Stimulated activated CD8-positive, alpha-beta memory T cell treated with anti-CD3 and anti-CD28 coated beads, Interleukin-15, amount 100 ng/mL, for 4 hours (primary cell): ENCODE measurements at places on chromosomes 2 and 18.

DNA sequence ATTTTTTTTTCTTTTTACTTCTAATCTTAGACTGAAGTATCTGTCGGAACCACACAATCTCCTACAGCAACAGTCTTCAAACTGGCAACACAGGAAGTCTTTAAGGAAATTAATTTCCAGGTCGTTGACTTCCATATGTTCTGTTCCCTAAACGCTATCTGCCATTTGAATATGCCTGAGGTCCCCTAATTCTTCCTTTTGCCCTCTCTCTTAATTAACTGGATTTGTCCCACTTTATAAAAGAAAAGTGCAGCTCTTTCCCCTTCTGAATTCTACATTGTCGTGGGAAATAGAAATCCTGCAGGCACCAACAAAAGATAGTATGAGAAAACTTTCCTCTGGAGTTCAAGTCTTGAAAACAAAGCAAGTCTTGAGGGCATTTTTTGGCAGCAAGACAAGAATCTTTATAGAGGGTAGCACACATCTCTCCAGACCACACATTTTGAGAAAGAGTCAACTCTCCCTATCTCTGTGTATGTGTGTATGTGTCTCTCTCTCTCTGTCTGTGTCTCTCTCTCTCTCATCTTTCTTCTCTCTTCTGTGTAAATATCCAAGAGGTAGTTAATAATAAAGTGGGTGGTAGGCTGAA is 879.8 kb downstream of the SOCS6 start:
- DNase-seq = no peak

- no peak for DNase-seq
Observed at GRCh38 chr2:162607915-162608314, 230.7 kb downstream of the KCNH7 start.

DNA sequence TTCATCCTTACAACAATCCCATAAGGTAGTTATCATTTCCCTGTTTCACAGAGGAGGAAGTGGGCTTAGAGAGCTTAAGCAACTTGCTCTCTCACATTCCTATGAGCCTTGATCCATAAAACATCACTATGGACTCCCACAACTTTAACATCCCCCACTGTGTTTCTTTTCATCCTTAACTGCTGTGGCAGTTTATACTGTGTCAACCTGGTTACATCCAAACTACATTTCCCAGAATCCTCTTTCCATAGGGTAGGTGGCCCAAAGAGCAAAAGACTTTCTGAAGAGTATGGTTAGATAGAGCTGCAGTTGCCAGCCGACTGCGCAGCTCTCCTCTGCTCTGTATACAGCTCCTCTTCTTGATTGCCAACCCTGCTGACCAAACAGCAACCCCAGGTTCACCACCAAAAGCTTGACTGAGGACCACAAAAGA is 22.5 kb downstream of the MAP3K2 start:
- DNase-seq = no peak

DNA sequence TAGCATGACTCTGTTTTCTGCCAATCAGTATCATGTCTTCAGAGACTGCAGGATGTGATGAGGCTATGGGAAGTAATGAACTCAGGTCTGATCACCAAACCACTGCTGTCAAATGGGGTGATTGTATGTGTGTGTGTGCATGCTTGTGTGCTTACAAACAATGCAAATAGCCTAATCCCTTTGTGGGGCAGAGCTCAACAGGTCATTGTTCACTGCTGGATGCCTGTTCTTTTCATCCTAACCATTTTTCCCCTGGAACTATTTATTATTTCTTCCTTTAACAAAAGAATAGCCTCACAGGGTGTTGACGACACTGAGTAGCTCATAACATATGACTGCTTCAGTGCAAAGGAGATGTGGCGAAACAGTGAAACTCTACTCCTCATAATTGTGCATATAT is 55.9 kb downstream of the NXPH2 start:
- no peak for DNase-seq

DNA sequence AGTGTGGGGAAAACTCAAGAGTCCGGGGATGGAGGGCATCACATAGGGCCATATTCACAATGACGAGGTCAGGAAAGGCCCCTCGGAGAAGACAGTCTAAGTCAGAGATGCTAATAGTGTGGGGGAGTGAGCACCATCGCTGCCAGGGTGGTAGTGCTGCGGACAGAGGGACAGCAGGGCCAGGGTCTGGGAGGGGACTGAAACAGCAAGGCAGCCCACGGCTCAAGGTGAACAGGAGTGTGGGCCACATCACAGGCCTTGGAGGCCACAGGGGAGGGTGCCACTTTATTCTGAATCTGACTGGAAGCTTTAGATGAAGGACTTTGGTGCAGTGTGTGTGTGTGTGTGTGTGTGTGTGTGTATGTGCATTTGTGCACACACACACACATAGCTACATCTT is 130.9 kb upstream of the GLI2 start:
- DNase-seq = no peak

DNA sequence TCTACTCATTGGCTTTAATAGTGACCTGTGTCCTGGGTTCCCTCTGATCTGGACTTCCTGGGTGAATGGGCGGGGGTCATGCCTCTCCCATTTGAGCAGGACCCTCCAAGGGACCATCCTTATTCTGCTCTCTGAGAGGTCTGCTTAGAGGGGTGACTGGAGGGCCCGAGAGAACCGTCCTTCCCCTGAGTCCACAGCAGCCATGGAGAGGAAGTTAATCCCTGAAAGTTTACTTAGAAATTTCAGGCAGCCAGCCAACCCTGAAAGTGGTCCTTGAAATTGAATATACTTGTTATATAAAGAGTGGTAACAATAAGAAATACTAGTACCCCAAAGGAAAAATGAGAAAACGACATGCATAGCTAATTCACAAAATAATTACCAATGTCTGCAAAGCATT is 226.1 kb downstream of the DYSF start:
- DNase-seq = no peak

DNA sequence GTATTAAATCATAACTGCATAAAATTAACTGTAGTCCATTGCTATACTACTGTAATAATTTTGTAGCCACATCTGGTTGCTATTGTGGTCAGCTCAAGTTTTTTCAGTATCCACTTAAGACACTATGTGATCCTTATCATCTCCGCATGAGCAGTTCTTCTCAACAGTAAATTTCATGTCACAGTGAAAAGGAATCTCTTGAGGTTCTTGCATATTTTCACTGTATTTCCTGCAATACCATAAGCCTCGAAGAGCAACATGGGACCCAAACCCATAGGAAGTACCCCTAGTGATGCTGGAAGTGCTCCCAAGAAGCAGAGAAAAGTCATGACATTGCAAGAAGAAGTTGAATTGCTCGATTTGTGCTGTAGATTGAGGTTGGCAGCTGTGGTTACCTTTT is 86.7 kb downstream of the LDLRAD4 start:
- no peak for DNase-seq

DNA sequence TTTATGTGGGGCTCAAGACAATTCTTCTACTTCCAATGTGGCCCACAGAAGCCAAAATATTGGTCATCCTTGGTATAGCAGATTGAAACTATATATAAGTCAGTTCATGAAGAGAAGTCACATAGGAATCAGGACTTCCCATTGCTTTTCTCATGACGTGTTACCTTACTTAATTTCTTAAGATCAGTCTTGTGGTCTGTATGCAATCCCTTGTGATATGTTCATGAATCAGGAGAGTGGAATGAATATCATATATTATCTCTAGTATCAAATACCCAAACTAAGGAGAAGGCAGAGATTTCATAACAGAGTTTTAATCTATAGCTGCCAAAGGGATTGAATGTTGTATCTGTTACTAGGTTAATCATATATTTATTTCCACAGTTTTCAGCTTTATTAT is 1390.4 kb downstream of the SUCLG1 start:
- DNase-seq = no peak

- DNase-seq = no peak
Observed at GRCh38 chr2:233961905-233962304, 44.7 kb downstream of the TRPM8 start.

DNA sequence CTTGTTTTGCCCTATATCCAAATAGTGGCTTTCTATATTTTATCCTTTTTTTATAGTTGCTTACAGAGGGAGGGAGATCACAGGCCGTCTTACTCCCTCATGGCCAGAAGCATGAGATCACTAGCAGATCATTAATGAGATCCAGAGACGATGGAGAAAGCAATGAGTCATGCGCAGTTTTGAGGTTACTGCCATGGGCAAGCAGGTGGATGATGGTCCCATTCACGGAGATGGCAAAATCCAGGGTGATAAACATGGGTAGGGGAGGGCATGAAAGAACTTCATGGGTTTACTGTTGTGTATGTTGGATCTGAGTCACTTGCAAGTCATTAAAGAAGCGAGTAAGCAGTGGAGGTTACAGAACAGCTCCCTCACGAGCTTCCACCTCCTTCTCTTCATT is 60.4 kb downstream of the C18orf63 start:
- DNase-seq = no peak

GRCh38 chr18:57135699-57136098 is 11.2 kb upstream of the BOD1L2 start:
- no peak for DNase-seq

DNA sequence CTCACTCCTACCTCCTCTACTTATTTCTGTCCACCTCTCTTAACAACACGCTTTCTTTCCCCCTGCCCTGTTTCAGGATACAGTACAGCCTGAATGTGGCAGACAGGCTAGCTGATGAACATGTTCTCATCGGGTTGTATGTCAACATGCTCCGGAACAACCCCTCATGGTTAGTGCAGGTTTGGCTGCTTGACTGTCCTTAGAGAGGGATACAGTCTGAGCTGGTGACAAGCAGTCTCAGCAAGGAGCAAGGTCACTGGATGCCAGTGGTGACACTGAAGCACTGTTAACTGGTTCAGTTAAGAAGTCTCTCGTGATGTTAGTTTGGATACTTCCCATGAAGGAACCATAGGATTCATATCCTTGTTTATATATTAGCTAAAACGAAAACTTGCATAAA is 128.6 kb downstream of the DTNA start:
- no peak for DNase-seq

GRCh38 chr2:211468877-211469663 is 912.7 kb downstream of the CPS1 start:
- DNase-seq = no peak

GRCh38 chr18:48038636-48039035 is 108.2 kb upstream of the SMAD2 start:
- DNase-seq = no peak

DNA sequence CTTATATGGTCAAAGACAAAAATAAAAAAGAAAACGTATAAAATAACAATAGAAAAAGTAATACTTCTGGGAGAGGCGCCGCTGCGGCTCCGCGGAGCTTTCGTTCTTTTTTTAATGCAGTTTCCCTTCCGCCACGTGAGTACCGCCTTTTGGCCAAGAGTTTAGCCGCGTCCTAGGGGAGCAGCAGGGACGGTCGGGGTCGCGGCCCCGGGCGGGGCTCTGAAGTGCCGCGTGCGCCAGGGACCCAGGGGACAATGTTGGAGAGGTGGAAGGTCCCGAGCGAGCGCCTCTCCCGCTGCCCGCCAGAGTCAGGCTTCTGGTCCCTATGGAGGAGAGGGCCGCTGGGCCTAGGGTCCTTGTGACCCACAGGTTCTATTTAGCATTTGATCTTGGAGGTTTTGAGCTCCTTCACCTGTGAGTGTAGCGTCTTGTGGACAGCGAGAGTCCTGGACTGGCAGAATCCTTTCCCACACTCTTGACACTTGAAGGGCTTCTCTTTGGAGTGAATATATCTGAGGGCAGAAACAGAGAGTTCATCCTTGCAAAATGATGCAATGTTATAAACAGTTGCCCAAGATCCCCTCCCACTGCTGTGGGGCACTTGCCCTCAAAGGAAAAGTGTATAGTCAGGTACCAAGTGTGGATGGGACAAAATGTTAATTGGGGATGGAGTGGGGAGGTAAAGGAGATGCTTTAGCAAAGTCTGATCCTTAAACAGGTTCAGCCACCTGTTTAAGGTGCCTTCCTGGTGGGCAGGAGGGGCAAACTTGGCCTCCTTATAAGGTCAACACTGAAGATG is 6.3 kb downstream of the OSR1 start:
- DNase-seq = no peak

DNA sequence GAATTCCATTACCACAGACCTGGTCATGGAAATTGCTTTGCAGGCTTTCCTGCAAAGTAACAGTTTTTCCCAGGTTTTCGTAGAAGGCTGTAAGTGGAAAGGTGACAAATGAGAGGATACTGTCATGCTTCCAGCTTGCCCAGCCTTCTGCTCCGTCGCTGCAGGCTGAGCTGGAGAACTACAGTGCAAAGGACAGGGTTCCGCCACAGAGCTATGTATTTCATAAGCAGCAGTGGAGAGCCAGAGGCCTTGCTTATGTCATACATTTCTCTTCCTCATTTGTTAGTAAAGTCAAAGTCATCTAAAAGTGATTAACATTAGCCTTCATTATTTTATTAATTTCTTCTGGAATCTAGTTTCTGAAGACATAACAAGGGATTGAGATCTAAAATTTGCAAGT is 72.9 kb upstream of the RBM44 start:
- DNase-seq = no peak

DNA sequence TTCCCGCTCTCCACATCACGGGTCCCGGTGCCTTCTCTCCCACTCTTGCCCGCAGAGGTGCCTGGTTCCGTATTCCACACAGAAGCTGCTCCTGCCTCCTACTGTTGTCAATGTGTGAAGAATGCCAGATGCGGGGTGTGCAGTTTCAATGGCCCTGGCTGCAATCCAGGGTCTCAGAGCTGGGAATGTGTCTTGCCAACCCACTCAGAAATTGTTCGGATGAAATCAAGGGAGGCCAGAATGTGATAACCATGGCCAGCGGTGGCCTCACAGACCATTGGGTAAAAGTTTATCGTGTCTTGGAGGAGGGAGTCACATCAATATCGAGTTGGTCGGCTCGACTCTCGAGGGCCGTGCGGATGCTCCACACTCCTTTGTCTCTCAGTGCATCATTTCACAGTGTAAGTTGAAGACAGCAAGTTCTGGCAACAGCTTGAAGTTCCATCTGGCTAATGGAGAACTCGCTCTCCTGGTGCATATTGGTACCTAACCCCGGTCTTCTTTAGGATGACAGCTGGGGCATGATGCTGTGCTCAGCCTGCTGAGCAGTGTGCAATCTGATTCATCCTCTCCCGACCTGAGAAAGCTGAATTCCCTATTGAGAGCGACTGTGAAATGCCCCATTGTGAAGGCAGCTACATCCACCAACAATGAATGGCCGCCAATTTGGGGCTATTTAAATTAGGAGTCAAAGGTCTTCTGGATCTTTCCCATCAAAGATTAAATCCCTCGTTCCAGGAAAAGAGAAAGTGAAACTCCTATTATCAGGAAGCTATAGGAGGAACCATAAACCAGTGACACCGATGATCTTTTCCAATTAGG is 389.0 kb downstream of the SOX11 start:
- no peak for DNase-seq

- no peak for DNase-seq
Observed at GRCh38 chr2:195561116-195561921, 95.7 kb upstream of the SLC39A10 start.

GRCh38 chr18:62105376-62105775 is 81.5 kb downstream of the PIGN start:
- no peak for DNase-seq

- DNase-seq = no peak
Observed at GRCh38 chr18:63000839-63001238, 285.5 kb downstream of the PHLPP1 start.
